ENCODE measurements at places on chromosomes 4 and X.

DNA sequence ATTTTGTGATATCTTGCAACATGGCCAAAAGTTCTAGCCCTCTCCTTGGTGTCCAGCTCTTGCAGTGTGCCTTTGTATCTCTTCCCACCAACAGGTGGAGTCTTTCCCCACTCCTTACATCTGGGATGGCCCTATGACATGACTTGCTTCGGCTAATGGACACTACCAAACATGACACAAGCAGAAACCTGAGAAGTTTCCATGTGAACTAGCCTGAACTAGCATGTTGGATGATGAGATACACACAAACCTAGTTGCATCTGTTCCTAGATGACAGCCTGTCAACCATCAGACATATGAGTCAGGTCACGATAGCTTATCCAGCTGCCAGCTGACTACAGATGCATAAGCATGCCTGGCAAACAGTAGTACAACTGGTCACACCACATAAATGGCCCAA is 207.5 kb upstream of the FTHL17 start:
- DNase-seq, result peak; percentile 5

- no peak for DNase-seq
Observed at GRCh38 chr4:35175894-35176293, 1068.4 kb downstream of the ARAP2 start.

DNA sequence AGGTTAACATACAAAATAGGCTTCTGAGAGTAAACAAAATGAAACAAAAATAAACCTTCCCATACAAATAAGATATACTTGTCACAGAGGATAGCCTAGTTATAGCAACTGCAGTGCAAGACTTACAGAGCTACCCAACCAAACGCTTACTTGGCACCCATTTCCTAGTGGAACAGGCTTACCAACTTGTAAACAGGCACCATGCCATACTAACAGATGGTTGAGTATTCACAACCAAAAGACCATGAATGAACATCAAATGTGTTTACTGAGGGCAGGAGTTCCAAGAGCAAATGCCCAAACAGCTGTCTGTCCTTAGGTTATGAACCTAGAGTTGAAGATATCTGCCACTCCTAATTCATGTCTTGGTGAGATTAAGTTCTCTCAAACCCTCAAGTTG is 2629.2 kb downstream of the PCDH7 start:
- DNase-seq, result no peak

DNA sequence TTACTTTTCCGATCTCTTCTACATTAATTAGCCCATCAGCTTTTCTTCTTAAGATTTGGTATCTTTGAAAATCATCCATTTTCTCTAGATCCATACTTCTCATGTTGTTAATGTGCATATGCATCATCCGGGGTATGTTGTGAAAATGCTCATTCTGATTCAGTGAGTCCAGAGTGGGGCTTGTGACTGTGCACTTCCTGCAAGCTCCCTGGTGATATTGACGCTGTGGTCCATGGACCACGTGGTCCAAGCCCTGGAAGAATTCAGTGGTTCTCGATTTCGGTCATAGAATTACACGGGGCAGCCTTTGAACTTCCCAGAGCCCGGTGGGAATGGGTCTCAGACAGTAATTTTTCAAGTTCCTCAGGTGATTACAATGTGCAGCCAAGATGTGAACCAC is 69.8 kb downstream of the ZFX start:
- no peak for DNase-seq

DNA sequence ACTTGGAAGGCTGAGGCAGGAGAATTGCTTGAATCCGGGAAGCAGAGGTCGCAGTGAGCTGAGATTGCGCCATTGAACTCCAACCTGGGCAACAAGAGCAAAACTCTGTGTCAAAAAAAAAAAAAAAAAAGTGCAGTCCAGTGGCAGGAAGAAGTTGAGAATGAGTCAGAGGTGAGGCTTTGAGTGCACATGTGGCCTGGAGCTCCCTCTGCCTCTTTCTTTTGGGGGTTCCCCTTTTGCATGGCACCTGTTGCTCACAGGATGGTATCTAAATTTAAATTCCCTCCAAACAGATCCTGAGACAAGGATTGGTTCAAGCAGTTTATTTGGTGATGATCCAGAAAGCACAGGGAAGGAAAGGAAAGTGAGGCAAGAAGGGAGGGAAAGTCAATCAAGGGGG is 151.4 kb upstream of the STX18 start:
- no peak for DNase-seq

GRCh38 chr4:144703494-144703893 is 57.5 kb downstream of the HHIP start:
- DNase-seq, result no peak

DNA sequence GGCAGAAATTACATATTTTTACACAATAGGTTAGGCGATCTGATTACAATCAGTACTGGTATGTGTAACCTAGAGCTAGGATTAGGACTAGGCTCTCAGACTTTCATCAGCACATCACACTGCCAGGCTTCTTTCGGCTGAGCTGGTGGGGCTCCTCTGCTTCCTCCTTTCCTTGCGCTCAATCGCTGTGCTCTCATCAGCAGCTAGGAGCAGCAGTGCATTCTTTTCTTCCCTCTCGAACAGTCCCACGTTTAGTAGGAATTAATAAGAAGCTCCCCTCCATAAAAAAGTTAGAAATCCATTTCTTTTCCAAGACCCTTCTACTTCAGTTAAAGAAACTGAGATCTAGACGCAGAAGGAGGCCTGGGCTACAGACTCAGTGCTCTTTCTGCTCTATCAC is 350.4 kb downstream of the SPRY1 start:
- no peak for DNase-seq

DNA sequence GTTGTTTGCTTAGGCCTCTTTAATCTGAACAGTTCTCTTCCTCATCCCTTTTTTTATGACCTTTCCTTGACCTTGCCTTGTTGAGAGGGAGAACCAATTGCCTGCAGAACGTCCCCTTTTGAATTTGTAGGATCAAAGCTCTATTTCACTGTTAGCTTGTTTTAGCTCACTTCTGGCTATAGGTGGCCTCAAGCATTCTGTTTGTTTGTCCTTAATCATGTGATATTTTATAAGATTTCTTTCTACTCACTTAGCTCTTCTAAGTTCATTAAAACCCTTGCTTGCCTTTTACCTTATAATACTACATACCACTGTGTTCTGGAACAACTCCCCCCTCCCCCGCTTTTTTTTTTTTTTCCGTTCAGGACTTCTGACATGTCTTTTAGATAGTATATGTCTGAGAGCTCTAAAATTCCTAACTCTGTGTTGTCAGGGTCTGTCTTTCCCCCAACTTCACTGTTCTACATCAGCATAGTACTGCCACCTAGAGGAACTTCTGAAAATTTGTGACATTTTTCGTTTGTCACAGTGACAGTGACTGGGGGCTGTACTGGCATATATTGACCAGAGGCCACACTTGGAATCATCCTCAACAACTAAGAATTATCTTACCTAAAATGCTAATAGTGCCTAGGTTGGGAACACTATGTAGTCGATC is 128.5 kb downstream of the LARP7 start:
- DNase-seq, result peak; percentile 36

DNA sequence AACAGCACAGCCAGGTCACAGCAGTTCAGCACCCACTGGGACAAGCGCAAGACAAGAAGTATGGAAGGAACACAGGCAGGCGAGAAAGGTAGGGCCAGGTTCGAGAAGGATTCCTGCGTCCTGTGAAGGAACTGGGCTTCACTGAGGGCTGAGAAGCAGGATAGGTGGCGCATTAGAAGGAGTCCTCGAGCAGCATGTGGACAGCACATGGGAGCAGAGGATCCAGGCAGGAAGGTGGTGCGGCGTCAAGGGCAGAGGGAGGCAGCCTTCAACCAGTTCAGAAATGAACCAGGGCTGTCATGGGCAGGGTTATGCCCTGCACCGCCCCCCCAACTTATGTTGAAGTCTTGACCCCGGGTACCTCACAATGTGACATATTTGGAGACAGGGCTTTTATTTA is 30.8 kb upstream of the LAP3 start:
- DNase-seq, result no peak

GRCh38 chrX:53319614-53320542 is 38.5 kb upstream of the IQSEC2 start:
- DNase-seq, result no peak

DNA sequence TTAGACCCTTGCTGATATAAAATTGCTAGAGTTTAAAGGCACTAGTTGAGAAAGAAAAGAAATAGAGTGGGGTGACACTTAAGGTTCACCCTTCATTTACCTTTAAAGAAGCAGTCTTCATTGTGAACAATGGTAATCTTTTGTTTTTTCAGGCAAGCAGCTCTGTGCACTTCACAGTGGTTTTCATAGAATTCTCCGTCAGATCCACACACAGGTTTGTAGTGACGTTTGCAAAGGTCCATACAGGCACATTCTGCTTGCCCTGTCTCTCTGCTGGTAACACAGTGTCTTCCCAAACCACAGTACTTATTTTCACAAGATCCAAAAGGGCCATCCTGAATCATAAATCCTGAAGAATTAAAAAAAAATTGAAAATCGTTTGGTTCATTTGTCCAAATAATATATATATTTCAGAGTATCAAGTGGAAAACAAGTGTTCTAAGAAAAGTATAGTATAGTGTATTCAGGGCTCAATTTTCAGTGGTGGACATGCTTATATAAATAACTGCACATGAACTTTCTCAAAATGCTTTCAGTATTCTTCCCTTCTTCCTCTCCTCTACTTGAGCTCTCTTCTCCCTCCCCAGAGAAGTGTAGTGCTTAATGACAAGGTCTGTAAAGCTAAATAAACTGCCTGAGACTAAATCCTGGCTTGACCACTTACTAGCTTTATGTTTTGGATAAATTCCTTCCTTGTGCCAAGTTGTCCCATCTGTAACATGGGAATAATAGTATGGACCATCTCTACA is 243.3 kb downstream of the FSTL5 start:
- DNase-seq, result no peak

- no peak for DNase-seq
Observed at GRCh38 chr4:52099860-52100461, 48.9 kb downstream of the SPATA18 start.

- DNase-seq, result no peak
Observed at GRCh38 chrX:80312448-80312847, 107.8 kb upstream of the TENT5D start.

- no peak for DNase-seq
Observed at GRCh38 chr4:88028946-88029345, 21.5 kb downstream of the PKD2 start.

DNA sequence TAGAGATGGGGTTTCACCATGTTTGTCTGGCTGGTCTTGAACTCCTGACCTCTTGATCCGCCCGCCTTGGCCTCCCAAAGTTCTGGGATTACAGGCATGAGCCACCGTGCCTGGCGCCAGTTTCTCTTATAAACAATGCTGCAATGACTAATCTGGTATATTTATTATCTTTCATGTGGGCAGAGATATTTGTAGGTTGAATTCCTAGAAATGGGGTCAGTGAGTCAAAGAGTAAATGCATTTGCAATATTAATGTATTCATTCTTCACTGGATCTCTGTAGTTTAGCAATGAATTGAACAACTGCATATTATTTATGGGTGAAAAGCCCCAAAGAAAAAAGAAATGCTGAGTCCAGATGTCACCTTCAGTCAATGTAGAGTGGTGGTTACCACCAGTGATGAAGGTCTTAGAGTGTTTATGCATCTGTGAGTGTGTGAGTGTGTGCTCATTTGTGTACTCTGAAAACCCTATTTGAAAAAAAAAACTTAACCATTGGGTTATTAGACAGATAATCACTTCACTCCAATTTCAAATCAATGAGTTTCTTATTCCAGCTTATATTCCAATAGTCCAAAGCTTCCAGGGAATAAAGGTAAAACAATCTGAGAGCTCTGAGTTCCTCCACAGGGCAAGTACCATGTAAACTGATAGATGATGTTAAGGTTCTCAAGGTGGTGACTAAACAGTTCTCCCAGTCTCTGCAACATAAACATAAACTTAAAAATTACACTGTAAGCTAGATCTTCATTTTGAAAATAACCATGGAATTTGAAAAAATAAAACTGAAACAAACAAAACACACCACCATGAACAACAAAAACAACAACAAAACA is 22.6 kb upstream of the CD38 start:
- DNase-seq, result no peak

GRCh38 chr4:158051401-158052235 is 121.2 kb downstream of the GASK1B start:
- no peak for DNase-seq

GRCh38 chr4:6965329-6965728 is 55.7 kb downstream of the TBC1D14 start:
- DNase-seq, result no peak

DNA sequence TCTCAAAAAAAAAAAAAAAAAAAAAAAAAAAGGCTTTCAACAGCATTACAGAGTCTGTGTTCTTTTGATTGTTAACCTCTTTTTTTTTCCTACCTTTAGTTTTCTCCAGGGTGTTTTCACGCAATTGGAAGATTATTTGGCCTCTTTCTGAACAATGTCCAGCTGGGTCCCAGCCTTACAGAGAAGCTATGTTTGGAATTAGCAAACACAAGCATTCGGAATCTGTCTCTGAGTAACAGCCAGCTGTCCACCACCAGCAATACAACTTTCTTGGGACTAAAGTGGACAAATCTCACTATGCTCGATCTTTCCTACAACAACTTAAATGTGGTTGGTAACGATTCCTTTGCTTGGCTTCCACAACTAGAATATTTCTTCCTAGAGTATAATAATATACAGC is 13.3 kb downstream of the TLR3 start:
- no peak for DNase-seq

DNA sequence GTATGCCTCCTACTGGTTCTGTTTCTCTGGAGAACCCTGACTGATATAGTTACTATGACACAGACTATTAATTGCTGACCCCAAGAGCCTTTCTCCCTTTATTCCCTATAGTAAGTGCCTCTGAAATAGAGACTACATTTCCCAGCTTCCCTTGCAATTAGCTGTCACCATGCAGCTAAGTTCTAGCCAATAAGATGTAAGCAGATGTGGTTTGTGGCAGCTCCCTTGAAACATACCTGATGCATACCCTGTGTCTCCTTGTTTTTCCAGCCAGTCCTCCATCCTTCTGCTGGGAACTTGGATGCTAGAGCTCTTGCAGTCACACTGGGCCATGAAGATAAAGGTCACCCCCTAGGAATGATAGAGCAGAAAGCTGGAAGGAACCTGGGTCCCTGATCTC is 9.7 kb upstream of the TMEM165 start:
- no peak for DNase-seq

GRCh38 chr4:40221744-40222143 is 24.9 kb downstream of the RHOH start:
- no peak for DNase-seq

- peak; percentile 67 for DNase-seq
Observed at GRCh38 chr4:186201535-186202230, 10.3 kb downstream of the CYP4V2 start.

- no peak for DNase-seq
Observed at GRCh38 chr4:166491635-166492034, 618.6 kb downstream of the TLL1 start.

DNA sequence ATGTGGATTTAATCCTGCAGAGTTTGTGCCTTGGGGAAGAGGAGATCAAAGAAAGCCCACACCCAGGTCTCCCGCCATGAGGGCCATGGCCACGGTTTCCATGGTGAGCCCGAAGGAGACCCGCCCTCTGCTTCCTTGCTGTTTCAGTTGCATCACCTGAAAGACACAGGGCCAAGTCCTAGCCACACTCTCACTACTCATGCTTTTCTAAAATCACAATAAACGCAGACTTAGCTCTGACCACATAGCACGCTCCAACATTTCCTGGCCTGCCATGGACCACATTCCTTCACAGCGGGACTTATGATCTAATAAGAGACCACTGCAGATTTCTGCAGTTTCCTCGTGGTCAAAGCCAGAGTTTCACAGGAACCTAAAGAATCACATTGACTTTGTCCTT is 426.0 kb upstream of the NR3C2 start:
- DNase-seq, result no peak

GRCh38 chr4:108337923-108338322 is 169.2 kb upstream of the LEF1 start:
- no peak for DNase-seq
